Small intestine (tissue), 16 donors: ENCODE measurements at places on chromosomes 6 and 20. TPM values are rescaled to one million over a fixed set of nuclear protein-coding genes. Genes with fewer than 3 reads are reported as not detected.

DNA sequence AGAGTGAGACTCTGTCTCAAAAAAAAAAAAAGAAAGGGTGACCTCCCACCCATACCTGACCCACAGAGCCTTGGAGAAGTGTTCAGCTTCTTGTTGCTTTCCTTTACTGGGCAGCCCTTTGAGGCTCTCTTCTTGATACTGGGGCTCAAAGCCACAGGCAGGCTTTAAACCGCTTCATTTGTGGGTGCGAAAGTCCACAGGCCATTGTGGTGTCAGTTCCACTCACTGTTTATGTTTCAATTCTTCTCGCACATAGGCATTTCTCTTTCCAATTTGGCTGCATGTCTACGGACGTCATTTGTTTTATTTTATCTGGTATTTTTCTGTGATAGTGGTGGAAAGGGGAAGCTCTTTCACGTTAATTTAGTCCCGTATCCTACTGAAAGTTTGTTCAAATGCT, 34.6 kb downstream of the PPARD start:
- DNase-seq: no peak

Gene CD109
- under 0.01 TPM for polyA plus RNA-seq

- no peak for DNase-seq
These were observed 36.6 kb upstream of the LTV1 start for GRCh38 chr6:143806282-143807102.

- no peak for DNase-seq
These were observed 85.9 kb downstream of the SYNJ2 start for GRCh38 chr6:158067436-158068015.

Gene PAX1
- not detected for polyA plus RNA-seq

Gene GLP1R
- not detected for polyA plus RNA-seq

- peak; percentile 43 for DNase-seq
These were observed 53.9 kb downstream of the OTOR start for GRCh38 chr20:16801919-16802651.

DNA sequence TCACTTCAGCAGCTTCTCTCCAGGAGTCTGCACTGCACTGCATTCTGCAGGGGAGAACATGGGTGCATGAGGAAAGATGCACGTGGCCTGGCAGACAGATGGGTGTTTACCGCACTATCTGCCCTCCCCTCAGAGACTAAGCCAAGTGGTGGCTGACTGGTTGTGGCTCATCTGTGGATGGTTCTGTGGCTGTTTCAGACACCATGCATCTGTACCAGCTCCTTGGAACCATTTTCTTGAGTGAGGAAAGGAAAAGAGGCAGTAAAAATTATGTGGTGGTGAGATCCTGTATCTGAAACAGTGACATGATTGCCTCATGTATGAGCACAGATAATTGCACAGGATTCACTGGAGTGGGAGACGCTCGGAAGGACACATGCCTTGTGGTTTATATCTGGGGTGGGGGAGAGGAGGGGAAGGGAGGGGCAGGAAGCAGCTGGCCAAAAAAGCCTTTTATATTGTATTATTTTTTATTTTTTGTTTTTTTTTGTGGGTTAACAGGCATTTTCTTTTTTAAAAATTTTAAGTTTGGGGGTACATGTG, 161.7 kb downstream of the ERMARD start:
- DNase-seq: no peak

DNA sequence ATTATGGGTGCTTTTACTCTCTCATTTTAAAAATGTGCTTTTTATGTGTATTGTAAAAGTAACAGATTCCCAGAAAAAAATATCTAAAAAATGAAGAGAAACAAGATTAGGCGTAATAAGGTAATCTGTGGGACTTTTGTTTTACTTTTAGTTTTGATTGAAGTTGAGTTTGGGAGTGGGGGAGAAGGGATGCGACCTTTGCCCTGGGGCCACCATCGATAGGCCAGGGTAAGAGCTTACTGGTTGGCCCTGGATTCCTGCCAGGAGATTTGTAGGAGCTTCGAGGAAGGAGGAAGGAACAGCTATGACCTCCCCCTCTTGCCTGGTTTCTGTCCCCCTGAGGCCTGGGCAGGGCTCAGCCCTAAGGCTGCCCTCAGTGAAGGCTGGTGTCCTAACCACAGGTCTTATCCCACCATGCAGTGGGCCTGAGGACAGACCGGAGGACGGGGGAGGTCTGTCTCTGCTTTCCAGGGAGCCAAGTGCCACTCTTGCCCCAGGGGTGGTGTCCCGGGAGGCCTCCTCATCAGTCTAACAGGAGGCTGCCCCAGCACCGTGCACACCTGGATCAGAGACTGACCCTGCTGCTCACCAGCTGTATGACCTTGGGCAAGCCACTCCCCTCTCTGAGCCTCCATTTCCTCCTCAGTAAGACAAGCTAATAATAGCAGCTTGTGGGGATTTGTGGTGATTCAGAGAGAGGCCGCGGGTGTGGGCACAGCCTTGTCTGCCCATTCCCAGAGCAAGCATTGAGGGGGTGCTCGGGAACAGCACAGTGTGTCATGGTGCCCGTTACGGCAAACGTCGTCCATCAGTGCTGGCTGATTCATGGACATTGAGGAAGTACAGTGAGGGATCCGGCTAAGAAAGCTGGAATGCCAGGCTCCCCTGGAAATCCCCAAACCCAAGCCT, 21.2 kb downstream of the TGM2 start:
- peak; percentile 98 for DNase-seq

Gene SPTLC3
- polyA plus RNA-seq: 6.0 TPM

GRCh38 chr6:6681075-6681849, 92.7 kb downstream of the LY86 start:
- no peak for DNase-seq

- DNase-seq: no peak
These were observed 168.9 kb downstream of the ADGB start for GRCh38 chr6:146767632-146768031.

DNA sequence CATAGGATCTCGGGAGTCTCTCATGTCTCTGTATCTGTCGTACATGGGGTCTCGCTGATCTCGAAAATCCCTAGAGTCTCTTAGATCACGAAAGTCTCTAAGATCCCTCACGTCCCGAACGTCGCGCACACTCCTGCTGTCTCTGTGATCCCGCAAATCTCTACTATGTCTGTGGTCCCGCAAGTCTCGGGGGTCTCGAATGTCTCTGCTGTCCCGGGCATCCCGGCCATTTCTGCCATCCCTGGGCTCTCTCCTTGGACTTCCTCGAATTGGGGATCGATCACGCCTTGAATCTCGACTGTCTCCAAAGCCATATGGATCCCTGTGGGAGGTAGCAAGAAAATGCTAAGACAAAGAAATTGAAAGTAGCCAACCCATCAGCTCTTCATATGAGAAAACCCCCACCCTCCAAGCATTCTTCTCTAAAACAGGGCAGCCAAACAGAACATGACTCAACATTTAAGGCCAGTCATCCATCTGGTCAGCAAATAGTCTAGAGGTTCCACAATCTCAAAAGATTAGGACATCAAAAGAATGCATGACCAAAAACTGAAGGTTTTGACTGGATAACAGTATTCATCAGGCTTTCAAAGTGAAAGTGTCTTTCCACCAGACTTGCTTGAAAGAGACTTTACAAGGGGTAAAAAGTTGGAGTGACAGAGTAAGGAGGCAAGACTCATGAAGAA, 19.4 kb downstream of the NCOA5 start:
- no peak for DNase-seq

Gene PTGIS
- polyA plus RNA-seq: 0.54 TPM

Gene THBD
- polyA plus RNA-seq: 1.8 TPM

DNA sequence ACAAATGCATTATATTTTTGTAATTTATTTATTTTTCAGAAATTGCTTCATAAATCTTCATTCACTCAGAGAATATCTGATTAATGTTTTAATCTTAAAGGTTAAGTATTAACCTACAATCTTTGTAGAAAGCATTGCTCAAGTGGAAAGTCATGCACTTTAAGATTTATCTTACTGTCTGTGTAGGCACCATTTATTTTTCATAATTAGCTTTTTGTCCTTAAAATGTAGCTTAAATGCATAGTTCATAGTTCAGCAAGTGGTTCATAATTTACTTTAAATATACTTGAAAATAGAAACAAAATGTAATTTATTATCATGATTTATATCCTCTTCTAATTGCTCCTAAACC, 397.3 kb downstream of the LAMA2 start:
- no peak for DNase-seq

GRCh38 chr6:157614026-157614568, 208.9 kb upstream of the SNX9 start:
- DNase-seq: no peak

GRCh38 chr6:69866770-69867638, 648 bp downstream of the COL19A1 start:
- DNase-seq: peak; percentile 81

Gene FERMT1
- 3.2 TPM for polyA plus RNA-seq

Gene BPIFB2
- not detected for polyA plus RNA-seq

Gene DNAH8
- polyA plus RNA-seq: under 0.01 TPM

GRCh38 chr6:108557494-108558371, 3.0 kb upstream of the FOXO3 start:
- DNase-seq: peak; percentile 65

Gene PXT1
- not detected for polyA plus RNA-seq

- DNase-seq: no peak
These were observed 28.6 kb downstream of the RIMS4 start for GRCh38 chr20:44781791-44782190.

- DNase-seq: no peak
These were observed 264.1 kb downstream of the CDC5L start for GRCh38 chr6:44651604-44652003.

GRCh38 chr20:43691928-43692524, 25.1 kb downstream of the MYBL2 start:
- peak; percentile 69 for DNase-seq

Gene HLA-A
- 1,194 TPM for polyA plus RNA-seq

Gene MYT1
- 0.77 TPM for polyA plus RNA-seq

Gene FAM135A
- polyA plus RNA-seq: 78.0 TPM

Gene CFAP206
- polyA plus RNA-seq: not detected

DNA sequence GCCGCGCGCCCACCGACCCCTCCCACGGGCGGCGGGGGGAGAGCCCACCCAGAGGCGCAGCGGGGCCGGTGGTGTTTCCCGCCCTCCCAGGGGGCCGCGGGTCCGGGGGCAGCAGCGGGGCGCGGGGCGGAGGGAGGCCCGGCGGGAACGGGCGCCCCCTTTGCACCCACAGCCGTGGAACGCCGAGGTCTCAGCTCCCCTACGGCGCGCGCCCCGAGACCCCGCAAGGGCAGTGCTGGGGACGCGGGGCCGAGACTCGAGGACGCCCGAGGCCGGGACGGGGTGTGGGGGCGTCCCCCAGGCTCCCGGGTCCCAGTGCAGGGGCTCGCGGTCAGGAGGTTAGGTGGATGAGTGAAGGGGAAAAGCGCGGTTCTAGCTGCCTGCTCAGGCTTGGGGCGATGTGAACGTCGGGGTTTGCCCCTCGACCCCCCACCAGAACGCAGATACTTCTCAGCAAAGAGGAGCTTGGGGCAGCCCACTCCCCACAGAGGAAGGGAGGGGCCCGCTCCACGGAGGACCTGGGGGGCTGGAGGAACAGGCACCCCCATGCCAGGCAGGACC, 65.5 kb upstream of the BHLHE23 start:
- no peak for DNase-seq

- no peak for DNase-seq
These were observed 93.6 kb downstream of the KIF16B start for GRCh38 chr20:16479666-16480065.

DNA sequence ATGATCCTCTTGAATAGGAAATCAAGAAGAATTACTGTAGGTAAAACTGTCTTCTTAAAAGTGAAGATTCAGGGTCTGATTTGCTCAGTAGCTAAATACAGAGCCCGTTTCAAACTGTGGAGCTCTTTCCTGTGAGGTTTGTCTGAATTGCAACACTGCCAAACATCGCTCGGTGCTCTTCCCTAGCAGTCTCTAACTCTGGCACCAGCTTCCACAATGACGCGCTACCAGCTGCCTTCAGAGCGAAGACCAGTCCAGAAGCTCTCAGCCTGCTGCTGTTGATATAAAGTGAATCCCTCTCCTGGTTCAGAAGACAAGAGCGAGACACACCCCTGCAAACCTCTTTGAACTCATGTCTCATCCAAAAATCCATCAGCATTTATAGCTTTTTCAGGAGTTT, 447.0 kb downstream of the LMBRD1 start:
- DNase-seq: no peak

- DNase-seq: no peak
These were observed 12.0 kb downstream of the LRP11 start for GRCh38 chr6:149852180-149852579.

- DNase-seq: no peak
These were observed 95.9 kb downstream of the FAM120B start for GRCh38 chr6:170402318-170403040.

Gene POLR1H
- 57.5 TPM for polyA plus RNA-seq

Gene LY6G6D
- polyA plus RNA-seq: not detected

- DNase-seq: peak; percentile 81
These were observed 20.4 kb upstream of the SERINC1 start for GRCh38 chr6:122491919-122492555.

GRCh38 chr6:122014961-122015360, 384.5 kb upstream of the HSF2 start:
- no peak for DNase-seq

GRCh38 chr6:45832063-45832462, 183.6 kb downstream of the CLIC5 start:
- DNase-seq: no peak

GRCh38 chr6:75268121-75268987, 16.2 kb downstream of the TMEM30A start:
- DNase-seq: peak; percentile 76

- DNase-seq: no peak
These were observed 14.7 kb downstream of the KLHL32 start for GRCh38 chr6:96939007-96939805.

- no peak for DNase-seq
These were observed 414.6 kb downstream of the CDH26 start for GRCh38 chr20:60372822-60373221.

Gene GPR63
- polyA plus RNA-seq: 2.4 TPM

GRCh38 chr20:38888059-38888831, 38.0 kb upstream of the FAM83D start:
- DNase-seq: no peak

Gene KCNK5
- 39.6 TPM for polyA plus RNA-seq

DNA sequence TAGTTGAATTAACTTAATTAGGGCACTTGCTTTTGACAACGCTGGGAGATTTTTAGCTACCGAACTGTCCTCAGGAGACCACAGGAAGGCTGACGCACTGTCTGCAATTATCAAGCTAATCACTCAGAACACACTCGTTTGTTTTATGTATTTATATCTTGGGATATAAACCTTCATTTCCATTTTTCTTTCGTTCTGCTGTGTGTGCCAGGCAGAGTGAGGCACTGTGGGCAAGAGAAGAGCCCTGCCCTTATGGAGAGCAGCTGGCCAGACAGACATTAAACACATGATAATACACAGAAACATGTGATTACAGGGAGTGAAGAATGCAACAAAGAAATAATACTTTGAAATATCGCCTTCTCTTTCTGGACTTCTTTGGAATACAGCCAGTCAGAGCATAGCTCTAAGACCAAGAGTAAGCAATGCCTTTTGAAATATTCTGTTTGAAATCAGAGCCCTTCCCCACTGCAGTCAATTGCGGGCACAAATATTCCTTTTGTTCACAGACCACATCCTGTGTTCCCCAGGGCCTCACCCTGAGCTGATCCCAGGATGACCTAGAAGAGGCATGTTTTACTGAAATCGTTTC, 96.8 kb downstream of the ANKRD60 start:
- DNase-seq: no peak

- peak; percentile 84 for DNase-seq
These were observed 27.2 kb upstream of the CNKSR3 start for GRCh38 chr6:154537511-154538325.
